ENCODE measurements at places on chromosomes 12 and 14.
A peak's percentile ranks its signal among the peaks of the same experiment; 100 is the strongest.

GRCh38 chr14:75144944-75145343 lies 18.1 kb upstream of the NEK9 start:
- no peak for DNase-seq

DNA sequence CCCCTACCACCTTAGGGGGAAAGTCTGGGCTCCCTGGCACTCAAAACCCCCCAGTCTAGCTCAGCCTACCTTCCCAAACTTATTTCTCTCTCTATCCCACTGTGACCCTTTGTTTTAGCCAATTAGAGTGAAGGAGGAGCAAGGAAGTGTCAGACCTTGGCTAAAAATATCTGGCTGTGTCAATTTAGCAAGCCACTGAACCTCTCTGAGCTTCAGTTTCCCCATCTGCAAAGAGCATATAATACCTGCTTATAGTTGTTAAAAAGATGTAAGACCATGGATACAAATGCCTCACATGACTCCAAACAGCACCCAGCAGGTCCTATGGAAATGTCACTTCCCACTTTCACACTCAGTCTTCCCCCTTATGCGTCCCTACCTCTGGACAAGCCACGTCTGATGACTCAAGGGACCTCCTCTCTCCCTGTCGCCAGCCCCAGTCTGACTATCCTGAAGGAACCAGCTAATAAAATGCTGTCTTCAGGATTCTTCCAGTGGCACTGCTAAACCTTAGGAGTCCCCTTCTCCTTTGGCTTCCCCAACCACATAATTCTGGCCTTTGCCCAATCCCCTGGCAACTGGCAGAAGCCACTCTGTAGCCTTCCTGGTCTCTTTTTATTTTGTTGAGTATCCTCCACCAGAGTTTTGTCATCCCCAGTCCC lies 19.3 kb downstream of the FOXN3 start:
- DNase-seq, result no peak

GRCh38 chr14:93954900-93955849 lies 21.2 kb downstream of the ASB2 start:
- DNase-seq, result no peak

- DNase-seq, result no peak
Measured at GRCh38 chr12:31897781-31898503, 61.3 kb upstream of the RESF1 start.

- DNase-seq, result no peak
Measured at GRCh38 chr14:106826833-106827369, 1300.5 kb downstream of the TMEM121 start.

GRCh38 chr12:4356041-4356327 lies 23.5 kb downstream of the FGF23 start:
- no peak for DNase-seq

- DNase-seq, result no peak
Measured at GRCh38 chr14:69536971-69537370, 37.7 kb downstream of the CCDC177 start.

- DNase-seq, result no peak
Measured at GRCh38 chr12:101372431-101372830, 35.1 kb downstream of the ARL1 start.

DNA sequence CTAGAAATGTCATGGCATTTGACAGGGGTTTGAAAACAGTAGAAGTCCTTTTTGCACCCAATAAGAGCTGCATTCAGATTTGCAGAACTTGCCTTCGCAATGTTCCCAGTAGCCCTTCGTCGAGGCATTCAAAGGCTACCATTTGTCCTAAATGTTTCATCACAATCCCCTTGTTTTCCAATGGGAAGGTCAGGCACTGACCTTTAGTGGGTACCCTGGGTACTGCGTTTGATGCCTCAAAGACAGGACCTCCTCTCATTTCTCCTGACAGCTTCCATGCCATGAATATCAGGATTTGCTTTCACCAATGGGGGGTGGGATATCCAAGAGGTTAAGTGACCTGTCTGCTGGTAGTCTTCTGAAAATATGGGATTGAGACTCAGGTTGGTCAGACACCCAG lies 1063.1 kb downstream of the BCL11B start:
- no peak for DNase-seq

DNA sequence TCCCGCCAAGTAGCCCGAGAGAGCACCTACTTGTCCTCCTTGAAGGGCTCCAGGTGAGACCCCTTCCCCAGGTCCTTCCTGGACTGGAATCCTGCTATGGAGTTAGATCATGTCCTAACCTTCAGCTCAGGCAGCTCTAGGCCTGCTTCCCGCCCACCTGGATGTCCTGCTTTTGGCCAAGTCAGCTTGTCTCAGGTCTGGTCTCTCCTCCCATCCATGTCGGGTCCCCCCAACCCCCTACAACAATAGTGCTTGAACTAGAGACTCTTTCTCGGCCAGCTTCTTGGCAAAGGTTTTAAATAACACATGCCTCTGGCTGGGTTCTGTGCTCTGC lies 3.6 kb downstream of the NAB2 start:
- DNase-seq, result no peak

- no peak for DNase-seq
Measured at GRCh38 chr12:4817880-4818279, 91.8 kb upstream of the KCNA1 start.

DNA sequence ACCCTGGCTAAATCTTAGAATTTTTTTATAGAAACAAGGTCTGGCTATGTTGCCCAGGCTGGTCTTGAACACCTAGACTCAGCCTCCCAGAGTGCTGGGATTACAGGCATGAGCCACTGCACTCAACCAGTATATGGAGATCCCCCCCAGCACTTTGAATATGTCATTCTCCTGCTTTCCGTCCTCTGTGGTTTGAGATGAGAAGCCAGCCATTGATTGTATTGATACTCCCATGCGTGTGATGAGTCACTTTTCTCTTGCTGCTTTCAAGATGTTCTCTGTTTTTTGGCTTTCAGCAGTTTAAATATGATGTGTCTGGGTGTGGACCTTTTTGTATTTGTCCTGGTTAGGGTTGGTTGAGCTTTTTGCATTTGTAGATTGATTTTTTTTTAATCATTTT lies 75.2 kb upstream of the DNM1L start:
- DNase-seq, result no peak

DNA sequence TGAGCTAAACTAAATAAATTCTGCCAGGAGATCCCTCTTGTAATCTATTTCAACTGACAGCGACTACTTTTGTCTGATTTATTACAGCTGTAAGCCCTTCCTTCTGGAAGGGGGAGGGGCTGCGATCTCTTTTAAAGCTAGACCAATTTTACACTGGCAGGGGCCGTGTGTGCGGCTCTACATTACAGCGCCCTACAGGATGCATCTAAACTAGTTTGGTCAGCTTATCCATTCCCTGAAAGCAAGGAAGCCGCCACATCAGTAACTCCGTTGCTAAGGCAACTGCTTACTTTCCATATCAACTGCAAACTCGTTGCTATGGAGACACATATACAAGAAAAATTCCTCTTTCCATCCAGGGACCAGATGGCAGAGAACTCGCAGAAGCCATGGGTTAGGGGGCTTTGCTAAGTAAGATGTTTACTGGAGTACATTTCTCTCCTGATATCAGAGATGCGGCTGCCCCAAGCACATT lies 17.4 kb downstream of the FOXN3 start:
- DNase-seq, result peak; percentile 69

GRCh38 chr12:19248929-19249602 lies 119.5 kb downstream of the PLEKHA5 start:
- no peak for DNase-seq

GRCh38 chr14:72844524-72844923 lies 49.4 kb downstream of the DPF3 start:
- DNase-seq, result no peak

GRCh38 chr14:64777461-64777860 lies 73.2 kb downstream of the PLEKHG3 start:
- no peak for DNase-seq

GRCh38 chr12:131091413-131091975 lies 137.8 kb downstream of the ADGRD1 start:
- DNase-seq, result no peak

DNA sequence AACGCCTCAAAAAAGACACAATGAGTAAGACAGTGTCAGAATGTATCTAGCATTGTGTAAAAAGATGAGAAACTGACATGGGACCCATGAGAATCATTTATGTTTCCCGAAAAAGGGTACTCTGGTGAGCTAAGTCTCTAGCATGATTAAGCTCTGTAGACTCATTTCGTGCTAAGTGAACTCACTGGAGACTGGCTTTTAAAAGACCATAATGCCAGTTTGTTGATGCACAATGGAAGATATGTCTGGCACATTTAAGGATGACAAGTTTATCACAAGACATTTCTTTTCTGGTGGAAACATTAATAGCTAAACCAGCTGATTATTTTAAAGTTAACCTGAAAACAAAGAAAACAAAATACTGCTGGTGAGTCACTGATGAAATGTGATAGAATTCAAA lies 233.5 kb downstream of the SLC2A13 start:
- no peak for DNase-seq

Data from AG04449 (cell line).